ENCODE measurements at places on chromosomes 2 and 18. TPM values are rescaled to one million over a fixed set of nuclear protein-coding genes. Genes with fewer than 3 reads are reported as not detected.

GRCh38 chr2:132256251-132256902, 94.6 kb upstream of the ANKRD30BL start:
- DNase-seq = no peak

- no peak for DNase-seq
Observed at GRCh38 chr18:76741346-76741745, 81.0 kb upstream of the ZNF236 start.

DNA sequence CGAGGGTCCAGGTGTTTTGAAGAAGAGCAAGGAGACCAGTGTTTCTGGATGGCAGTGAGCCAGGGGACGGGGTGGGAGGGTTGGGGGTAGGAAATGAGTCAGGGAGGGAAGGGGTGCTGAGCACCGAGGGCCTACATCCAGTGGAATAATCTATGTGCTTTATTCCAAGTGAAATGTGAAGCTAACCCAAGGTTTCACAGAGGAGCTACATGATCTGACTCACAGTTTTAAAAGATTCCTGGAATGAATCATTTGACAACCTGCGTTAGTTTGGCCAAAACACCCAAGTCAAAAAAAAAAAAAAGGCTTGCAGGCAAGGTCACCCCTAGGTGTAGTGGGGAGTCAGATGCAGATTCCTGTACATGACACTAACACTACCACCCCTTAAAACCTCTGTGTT, 419.7 kb upstream of the MEX3C start:
- no peak for DNase-seq

DNA sequence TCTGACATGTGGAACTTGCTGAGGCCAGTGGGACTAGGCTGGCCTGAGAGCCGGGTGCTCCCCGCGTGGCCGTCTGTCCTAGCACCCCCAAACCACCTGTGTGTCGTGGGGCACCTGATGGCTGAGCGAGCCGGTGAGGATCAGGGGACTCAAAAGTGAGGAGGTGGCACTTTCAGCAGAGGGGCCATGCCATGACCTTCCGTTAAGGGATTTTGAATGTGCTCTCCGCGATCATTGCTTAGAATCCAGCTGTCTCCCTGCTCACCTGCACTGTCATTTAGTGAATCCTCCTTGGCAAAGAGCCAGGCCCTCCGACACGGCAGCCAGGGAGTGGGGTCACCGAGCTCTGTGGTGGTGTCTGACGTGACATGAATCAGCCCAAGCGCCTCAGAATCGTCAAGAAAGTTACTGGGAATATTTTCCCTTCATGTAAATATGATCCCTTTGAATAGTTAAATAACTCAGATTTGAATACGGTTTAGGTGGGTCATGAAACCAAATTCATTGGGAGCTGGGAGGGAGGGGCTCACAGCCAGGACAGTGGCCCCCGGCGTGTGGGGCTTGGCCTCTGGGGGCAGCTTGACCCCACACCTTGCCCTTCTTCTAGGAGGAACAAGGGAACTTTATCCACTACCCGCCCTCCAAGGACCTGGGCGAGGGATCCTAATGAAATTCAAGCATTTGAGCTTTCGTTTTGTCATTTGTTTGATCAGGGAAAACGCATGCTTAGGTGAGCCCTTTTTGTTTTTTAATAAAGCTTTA, 9.5 kb downstream of the NFATC1 start:
- no peak for DNase-seq

- peak; percentile 37 for DNase-seq
Observed at GRCh38 chr2:28981016-28981441, at the start of gene TOGARAM2. TOGARAM2 (plus strand) TSS chr2:28981298; CDS start chr2:28994835, 13,537 bp downstream.

DNA sequence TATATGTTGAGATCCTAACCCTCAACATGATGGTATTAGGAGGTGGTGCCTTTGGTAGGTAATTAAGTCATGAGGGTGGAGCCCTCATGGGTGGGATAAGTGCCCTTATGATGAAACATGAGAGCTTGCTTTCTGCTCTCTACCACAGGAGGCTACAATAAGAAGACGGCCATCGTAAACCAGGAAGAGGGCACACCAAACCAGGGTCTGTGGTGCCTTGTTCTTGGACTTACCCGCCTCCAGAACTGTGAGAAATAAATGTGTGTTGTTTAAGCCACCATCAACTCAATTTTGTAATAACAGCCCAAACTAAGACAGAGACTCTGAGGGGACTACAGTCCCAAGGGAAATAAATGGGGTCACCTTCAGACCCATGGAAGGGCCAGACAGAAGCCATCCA, 52.3 kb downstream of the IRS1 start:
- no peak for DNase-seq

GRCh38 chr2:69493268-69493667, 56.0 kb upstream of the NFU1 start:
- DNase-seq = no peak

DNA sequence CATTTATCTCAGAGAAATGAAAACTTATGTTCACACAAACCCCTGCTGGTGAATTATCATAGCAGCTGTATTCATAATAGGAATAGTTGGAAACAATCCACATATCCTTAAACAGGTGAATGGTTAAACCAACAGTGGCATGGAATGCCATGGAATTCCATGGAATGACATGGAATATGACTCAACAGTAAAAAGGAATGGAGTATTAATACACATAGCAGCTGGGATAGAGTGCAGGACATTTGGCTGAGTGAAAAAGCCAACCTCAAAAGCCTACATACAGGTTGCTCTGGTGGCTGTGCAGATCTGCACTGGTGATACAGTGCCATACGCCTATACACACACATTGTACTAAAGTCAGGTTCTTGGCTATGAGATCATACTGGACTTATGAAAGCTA, 69.5 kb downstream of the FAM168B start:
- no peak for DNase-seq

Gene GALNT14
- 1.1 TPM for polyA plus RNA-seq

Gene PAX8
- polyA plus RNA-seq = 0.19 TPM

Gene SCN3A
- 0.89 TPM for polyA plus RNA-seq

Data from urinary bladder (tissue), 4 donors.